ENCODE measurements at places on chromosomes 4 and X. TPM values are rescaled to one million over a fixed set of nuclear protein-coding genes. Genes with fewer than 3 reads are reported as not detected.

The SLC6A14 gene
- 68.6 TPM for total RNA-seq

The CCDC160 gene
- 0.64 TPM for total RNA-seq

The ETDA gene
- not detected for total RNA-seq

The EDA gene
- total RNA-seq = 4.3 TPM

The GLUD2 gene
- 2.0 TPM for total RNA-seq

The ODAPH gene
- total RNA-seq = not detected

The CXCL13 gene
- 3.5 TPM for total RNA-seq

The STATH gene
- total RNA-seq = not detected

The GAGE13 gene
- not detected for total RNA-seq

The POU3F4 gene
- not detected for total RNA-seq

The TCEAL5 gene
- total RNA-seq = not detected

The GC gene
- not detected for total RNA-seq

The VCX2 gene
- total RNA-seq = not detected

The L1CAM gene
- 0.86 TPM for total RNA-seq

The SERTM2 gene
- total RNA-seq = 0.50 TPM

The ERCC6L gene
- 1.5 TPM for total RNA-seq

The MAGEB1 gene
- not detected for total RNA-seq

The KLHL2 gene
- total RNA-seq = 53.4 TPM

The TXK gene
- 2.4 TPM for total RNA-seq

The CT45A5 gene
- not detected for total RNA-seq

The KLB gene
- 2.2 TPM for total RNA-seq

The UGT2B15 gene
- total RNA-seq = not detected

The MAGEA10 gene
- total RNA-seq = not detected

The RNF175 gene
- 0.23 TPM for total RNA-seq

The GUCY1B1 gene
- 23.2 TPM for total RNA-seq

The IL2 gene
- total RNA-seq = not detected

The LEF1 gene
- total RNA-seq = 7.1 TPM

The RNF212 gene
- total RNA-seq = 7.2 TPM

The RAP2C gene
- 33.1 TPM for total RNA-seq

The TREX2 gene
- total RNA-seq = 0.55 TPM

The GPM6B gene
- total RNA-seq = 17.9 TPM

Measured in left lung (tissue), 14 donors.